ENCODE measurements at places on chromosomes 1 and 21.

DNA sequence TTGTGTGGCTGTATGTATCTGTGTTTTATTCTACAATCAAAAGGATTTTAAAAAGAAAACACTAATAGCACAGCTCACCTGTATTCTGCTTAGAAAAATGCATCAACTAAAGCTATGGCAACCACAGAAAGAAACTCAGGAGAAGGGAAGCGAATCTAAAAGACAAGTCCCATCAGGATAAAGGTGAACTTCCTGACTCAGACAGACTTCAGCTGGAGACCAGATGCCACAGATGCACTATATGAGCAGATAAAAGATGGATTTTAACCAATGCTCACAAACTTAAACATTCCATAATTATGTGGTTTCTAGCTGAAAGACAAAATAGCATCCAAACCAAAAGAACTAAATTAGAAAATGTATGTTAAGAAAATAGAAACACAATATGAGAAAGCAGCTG is 231.0 kb downstream of the RERE start:
- DNase-seq = no peak

- DNase-seq = no peak
Observed at GRCh38 chr1:8627728-8628127, 189.7 kb downstream of the RERE start.

- DNase-seq = no peak
Observed at GRCh38 chr1:46487818-46488218, 1.8 kb upstream of the DMBX1 start.

DNA sequence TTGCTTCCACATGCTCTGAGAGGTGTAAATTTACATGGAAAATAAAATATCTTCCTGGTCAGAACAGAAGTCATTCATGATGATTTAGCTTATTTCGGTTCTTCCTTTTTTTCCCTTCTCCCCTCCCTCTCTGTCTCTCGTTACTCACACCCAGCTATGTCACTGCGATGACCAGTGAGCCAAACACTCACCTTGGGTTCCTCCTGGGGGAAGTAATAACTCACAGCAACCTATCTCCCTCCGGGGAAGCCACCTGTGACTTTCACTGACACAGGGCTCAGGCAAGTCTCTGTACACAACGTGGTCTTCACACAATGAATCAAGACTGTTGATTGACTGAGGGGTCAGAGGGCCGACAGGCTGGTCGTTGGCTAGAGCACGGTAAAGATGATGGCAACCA is 135.3 kb upstream of the VANGL1 start:
- no peak for DNase-seq

DNA sequence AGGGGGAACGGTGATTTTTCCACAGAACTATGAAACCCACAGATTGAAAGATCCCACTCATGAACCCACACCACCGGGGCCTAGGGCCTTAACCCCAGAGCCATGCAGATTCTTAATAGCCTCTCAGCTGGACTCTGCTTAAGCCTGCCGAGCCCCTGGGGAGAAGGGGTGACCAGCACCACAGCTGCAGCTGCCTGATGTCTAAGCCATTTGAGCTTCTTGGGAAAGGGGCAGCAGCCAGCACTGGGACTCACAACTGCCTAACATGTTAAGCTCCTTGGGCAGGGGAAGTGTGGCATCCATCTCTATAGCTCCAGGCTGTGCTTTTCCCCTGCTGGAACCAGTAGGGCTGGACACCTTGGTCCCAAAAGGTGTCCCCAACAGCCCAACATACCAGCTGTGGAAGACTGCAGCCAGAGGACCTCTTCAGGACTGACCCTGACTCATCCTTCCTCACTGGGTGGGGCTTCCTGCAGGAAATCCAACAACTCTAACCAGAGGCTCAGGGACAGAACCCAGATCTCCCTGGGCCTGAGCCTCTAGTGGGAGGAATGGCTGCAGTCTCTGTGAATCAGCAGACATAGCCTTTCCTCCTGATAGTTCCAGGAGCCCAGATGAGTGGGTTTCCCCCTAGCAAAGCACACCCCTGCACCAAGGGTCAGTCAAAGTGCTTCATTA is 34.6 kb upstream of the FMO3 start:
- DNase-seq = no peak

- DNase-seq = no peak
Observed at GRCh38 chr1:178388418-178389145, 108.2 kb downstream of the CLEC20A start.

GRCh38 chr1:151540982-151541377 is 871 bp downstream of the TUFT1 start:
- DNase-seq = no peak

DNA sequence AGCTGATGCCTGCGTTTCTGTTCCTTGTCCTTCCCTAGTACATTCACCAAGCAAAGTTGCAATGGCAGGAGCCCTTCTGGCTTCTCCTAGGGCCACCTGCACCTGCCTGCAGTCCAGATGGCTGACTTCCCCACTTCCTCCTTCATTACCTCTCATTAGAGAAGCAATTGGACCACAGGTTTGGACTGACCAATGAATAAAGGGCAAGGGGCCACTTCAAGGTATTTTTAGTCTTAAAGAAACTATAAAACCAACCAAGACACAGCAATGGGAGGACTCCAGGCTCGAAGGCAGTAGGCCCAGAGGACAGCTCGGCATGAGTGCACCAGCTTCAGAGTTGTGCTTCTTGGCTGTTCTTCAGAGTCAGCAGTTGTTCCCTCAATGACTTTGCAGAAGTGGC is 60.8 kb upstream of the ROR1 start:
- DNase-seq = no peak

DNA sequence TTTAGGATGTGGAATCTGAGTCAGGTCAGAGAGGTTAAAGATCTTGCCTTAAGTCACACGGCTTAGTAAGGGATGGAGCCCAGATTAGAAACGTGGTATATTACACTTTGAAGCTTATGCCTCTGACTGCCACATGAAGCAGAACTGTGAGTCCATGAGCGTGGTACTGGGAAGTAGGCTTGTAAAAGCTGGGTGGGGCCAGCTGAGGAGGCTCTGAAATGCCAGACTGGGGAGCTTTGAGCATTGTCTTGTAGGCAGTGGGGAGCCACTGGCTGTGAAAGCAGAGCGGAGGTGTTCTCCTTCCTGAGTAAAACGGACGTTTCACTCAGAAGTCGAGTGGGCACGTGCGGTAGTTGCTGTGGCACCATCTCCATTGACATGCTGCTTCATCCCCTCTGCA is 72.6 kb upstream of the USP24 start:
- no peak for DNase-seq

GRCh38 chr1:187665483-187665882 is 836.7 kb downstream of the PLA2G4A start:
- no peak for DNase-seq

- peak; percentile 24 for DNase-seq
Observed at GRCh38 chr1:226344441-226345259, 35.7 kb upstream of the LIN9 start.

All from activated effector memory CD4-positive, alpha-beta T cell treated with anti-CD3 and anti-CD28 coated beads, Interleukin-2, amount 50 U/mL, for 16 hours (primary cell).